Stimulated activated naive B cell treated with anti-CD40 and anti-IgM and Interleukin-4, amounts not matched to agents 10 μg/mL and 1 μg/mL and 100 μg/mL, for 72 hours (primary cell): ENCODE measurements at places on chromosomes 6 and 20.

- DNase-seq: no peak
Observed at GRCh38 chr6:145015739-145016558, 719.4 kb downstream of the EPM2A start.

DNA sequence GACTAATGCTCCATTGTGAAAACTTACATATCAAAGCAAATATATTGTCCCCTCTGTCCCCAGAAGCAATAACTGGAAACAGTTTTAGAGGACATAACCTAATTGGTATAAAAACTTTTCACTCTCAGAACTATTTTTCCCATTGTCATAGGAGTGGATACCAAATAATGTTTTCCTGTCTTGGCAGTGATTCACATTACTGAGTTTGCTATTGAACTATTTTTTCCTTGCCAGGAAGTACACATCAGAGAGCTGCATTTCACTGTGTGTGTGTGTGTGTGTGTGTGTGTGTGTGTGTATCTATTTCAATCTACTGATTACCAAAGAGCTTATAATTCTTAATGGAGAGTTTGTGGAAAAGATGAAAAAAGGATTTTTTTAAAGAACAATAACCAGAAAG is 45.4 kb downstream of the AKAP12 start:
- no peak for DNase-seq

- no peak for DNase-seq
Observed at GRCh38 chr6:79724816-79725215, 93.7 kb downstream of the SH3BGRL2 start.

DNA sequence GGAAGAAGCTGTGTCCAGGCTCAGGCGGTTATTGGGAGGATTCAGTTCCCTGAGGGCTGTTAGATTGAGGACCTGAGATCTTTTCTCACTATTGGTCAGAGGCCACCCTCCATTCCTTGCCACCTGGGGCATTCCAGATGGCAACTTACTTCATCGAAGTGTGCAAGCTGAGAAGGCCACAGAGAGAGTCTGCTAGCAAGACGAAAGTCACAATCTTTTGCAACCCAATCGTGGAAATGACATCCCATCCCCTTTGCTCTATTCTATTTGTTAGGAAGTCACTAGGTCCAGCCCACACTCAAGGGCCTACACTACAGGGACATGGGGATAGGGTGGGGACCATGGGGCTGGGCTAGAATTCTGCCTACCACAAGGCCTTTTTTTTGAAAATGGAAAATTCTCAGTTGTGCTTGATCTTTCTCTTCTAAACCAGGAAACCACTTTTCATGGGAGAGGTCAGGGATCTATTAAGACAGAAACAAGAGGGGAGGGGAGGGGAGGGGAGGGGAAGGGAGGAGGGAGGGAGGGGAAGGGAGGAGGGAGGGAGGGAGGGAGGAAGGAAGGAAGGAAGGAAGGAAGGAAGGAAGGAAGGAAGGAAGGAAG is 217.2 kb downstream of the BCAS1 start:
- no peak for DNase-seq

DNA sequence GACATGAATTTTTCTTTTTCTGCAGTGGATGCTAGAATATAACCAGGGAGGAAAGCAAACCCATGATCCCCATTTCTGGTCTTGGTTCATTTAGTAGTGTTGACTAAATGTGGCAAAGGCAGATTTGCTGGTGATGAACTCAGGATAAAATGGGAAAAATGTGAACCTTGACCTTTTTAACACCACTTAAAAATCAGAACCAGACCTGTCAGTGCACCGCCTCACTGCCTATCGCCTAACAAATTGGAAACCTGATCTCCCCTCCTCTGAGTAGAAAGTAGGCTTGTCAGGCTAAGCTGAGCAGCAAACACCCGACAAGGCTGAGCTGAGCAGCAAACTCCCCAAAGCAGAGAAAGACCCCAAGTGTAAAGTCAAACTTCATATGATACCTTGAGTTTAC is 254.8 kb downstream of the FOXC1 start:
- no peak for DNase-seq

- no peak for DNase-seq
Observed at GRCh38 chr6:107803957-107804356, 20.2 kb downstream of the SCML4 start.

- DNase-seq: no peak
Observed at GRCh38 chr6:168979254-168979653, 274.4 kb downstream of the THBS2 start.

GRCh38 chr6:98039904-98040607 is 757.0 kb upstream of the MMS22L start:
- no peak for DNase-seq

GRCh38 chr6:2103765-2104523 is 141.5 kb downstream of the GMDS start:
- no peak for DNase-seq

DNA sequence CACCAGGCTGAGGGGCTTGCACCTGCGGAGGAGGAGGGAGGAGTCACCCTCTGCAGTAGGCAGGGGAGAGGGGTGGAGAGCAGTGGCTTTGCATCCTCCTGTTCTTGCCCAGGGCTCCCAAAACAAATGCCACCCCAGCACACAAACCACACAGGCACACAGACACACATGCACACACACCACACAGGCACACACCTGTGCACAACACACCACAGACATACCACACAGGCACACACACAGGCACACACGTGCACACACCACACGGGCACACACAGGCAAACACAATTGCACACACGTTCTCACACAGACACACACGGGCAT is 26.6 kb downstream of the YTHDF1 start:
- no peak for DNase-seq

- DNase-seq: no peak
Observed at GRCh38 chr6:3337521-3338350, 79.0 kb downstream of the PSMG4 start.

GRCh38 chr6:137850816-137851602 is 16.1 kb upstream of the TNFAIP3 start:
- no peak for DNase-seq

DNA sequence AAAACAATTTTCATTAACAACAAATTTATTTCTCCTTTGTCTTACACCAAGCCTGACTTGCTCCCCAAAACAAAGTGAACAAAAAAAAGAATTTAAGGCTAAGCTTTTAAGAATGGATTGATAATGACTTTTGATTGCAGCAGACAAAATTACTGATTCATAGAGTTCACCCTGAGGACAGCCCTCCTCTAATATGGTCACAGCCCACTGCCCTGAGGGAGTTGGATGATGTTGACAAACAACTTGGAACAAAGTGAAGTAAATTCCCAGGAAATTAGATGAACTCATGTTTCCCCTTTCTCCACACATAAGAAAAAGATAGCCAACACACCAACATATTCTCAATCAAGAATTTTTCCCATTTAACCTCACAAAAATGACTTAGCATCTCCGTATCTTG is 7.7 kb upstream of the ISM1 start:
- no peak for DNase-seq

- peak; percentile 84 for DNase-seq
Observed at GRCh38 chr6:150600301-150601017, 774 bp downstream of the PLEKHG1 start.

DNA sequence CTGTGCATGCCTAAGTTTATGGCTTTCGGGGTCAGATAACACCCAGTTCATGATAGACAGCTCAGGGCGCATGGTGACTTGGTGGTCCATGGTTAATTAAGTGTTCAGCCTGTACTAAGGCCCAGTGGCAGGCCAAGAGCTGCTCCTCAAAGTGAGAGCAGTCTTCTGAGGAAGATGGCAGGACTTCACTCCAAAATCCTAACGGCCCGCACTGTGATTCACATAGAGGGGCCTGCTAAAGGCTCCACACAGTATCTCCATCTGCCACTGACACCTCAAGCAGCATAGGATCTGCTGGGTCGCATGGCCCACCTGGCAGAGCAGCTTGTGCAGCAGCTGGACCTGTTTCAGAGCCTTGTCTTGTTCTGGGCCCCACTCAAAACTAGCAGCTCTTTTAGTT is 10.6 kb upstream of the CST7 start:
- DNase-seq: no peak

- DNase-seq: no peak
Observed at GRCh38 chr20:44357555-44358125, 2.1 kb downstream of the HNF4A start.

- no peak for DNase-seq
Observed at GRCh38 chr6:127484212-127484863, 25.1 kb upstream of the KIAA0408 start.

GRCh38 chr6:154319231-154319858 is 37.3 kb downstream of the IPCEF1 start:
- no peak for DNase-seq

GRCh38 chr20:2519115-2519809 is 10.5 kb upstream of the ZNF343 start:
- DNase-seq: no peak

DNA sequence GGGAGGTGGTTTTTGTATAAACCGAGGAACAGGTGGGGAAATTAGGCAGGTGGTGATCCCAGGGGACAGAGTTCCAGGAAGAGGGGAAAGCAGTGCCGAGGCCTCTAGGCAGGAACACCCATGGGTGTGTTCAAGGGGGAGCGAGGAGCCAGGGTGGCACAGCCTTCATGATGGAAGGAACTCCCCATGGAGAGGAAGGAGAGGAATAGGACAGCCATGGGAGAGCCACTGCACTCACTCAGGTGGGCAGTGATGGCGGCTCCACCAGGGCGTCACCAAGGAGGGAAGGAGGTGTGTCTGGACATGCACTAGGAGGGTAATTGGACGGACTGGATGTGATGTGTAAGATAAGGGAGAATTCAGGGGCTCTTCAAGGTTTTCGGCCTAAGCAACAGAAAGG is 98.2 kb downstream of the THBS2 start:
- DNase-seq: no peak

DNA sequence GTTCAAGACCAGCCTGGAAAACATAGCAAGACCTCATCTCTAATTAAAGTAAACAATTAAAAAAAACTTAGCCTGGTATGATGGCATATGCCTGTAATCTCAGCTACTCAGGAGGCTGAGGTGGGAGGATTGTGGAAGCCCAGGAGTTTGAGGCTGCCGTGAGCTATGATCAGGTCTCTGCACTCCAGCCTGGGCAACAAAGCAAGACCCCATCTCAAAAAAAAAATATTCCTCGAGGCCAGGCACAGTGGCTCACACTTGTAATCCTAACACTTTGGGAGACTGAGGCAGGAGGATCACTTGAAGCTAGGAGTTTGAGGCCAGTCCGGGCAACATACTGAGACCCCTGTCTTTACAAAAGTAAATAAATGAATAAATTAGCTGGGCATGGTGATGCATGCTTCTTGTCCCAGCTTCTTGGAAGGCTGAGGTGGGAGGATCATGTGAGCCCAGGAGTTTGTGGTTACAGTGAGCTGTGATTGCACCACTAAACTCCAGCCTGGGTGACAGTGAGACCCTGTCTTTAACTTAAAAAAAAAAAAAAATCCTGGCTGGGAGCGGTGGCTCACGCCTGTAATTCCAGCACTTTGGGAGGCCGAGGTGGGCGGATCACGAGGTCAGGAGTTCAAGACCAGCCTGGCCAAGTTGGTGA is 9.3 kb upstream of the C2 start:
- no peak for DNase-seq

DNA sequence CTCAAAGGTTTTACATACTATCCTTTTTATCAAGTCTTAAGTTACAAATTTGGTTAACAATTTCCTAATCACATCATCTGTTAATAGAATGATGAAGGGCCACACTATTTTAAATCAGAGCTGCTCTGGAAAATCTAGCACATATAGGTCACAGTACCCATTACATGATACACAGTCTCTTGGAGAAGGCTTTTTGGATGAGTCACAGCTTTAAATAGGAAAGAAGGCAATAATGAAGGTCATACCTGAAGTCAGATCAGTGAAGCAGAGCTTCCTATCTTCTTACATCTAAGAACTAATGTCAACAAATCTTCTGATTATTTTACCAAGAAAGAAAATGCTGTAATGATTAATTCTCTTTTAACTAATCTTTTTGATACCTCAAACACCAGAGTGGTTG is 248.5 kb downstream of the BTBD9 start:
- DNase-seq: no peak

GRCh38 chr6:157763904-157764177 is 59.2 kb upstream of the SNX9 start:
- no peak for DNase-seq

DNA sequence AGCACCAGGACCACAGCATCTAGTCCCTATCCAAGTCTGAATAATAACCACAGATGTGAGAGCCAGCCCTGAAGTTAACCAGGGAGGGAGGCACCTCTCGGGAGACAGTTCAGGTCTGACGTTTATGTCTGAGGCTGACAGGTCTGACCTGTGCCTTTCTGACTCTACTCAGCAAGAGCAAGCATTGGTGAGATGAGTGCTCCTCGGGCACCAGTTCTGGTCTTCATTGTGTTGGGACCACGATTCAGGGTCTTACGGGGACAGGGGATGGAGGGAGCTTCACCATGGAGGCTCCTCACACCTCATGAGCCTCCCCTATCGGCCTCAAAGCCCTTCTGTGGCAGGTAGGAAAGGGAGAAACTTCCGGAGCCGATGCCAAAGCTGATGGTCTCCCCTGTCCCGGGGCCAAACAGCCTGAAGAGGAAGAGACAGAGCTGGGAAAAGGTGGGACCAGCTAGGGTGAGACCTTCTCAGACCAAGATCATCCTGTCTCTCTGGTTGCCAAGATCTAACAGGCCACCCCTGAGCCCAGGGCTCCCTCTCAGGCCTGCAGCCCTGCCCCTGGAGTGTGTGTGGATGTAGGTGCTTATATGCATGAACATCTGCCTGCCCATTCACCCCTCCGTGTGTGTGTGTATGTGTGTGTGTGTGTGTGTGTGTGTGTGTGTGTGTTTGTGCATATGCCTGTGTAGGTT is 170.5 kb downstream of the VEGFA start:
- DNase-seq: no peak

DNA sequence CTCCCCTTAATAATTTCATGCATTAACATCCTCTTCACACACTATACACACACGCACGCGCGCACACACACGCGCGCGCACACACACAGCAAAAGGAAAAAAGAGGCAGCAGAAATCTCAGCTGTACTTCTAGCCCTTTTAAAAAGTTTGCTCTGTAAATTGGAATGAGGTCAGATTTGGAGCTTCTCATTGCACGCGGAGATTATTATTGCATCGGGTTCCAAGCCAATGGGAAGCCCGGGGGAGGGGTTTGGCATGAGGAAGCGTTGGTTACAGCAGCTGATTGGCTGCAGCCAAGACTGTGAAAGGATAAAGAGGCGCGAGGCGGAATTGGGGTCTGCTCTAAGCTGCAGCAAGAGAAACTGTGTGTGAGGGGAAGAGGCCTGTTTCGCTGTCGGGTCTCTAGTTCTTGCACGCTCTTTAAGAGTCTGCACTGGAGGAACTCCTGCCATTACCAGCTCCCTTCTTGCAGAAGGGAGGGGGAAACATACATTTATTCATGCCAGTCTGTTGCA is at the start of gene SOX4:
SOX4 (plus strand) TSS at position 340 of the 515 bp plus-strand sequence. CDS start 784 bp downstream, outside the sequence.
- peak; percentile 73 for DNase-seq

DNA sequence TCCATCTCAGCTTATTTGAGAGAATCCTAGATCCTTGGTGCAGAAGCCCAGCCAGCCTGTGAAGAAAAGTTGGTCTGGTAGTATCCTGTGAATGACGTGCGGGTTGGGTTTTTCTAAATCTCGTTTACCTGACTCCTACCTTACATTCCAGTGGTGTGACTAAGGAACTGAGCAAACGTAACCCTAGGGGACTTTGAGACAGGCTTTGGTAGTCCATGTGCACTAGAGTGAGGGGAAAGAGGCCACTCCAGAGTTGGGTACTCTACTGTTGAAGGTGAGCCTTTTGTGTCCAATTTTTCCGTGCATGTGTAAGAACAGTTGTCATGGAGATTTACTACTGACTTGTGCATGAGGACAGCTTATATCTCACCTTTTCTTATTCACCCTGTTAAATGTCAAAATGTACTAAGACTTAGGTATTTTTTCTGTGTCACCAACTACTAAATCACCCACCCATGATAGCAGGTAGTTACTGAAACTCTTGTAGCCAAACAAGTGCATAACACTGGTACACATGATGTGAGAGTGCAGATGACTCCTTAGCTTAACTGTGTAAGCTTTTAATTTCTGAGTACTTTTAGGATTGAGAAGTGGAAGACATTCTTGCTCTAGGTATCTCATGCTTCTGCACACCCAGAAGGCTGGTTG is 26.3 kb upstream of the PLCG1 start:
- no peak for DNase-seq
